ENCODE measurements at places on chromosomes 11 and 22. TPM values are rescaled to one million over a fixed set of nuclear protein-coding genes. Genes with fewer than 3 reads are reported as not detected.

- no peak for DNase-seq
Measured at GRCh38 chr11:1755692-1756561, 5.5 kb upstream of the IFITM10 start.

DNA sequence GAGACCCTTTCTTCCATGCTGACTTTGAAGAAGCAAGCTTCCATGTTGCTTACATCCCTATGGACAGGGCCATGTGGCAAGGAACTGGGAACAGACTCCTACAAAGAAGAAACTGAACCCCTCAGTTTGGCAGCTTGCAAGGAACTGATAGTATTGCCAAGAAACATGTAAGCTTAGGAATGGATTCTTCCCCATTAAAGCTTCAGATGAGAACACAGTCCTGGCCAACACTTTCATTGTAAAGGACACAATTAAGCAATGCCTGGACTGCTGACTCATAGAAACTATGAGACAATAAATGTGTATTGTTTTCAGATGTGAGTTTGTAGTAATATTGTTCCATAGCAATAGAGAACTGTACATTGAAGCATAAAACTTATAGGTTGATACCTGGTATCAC lies 82.4 kb downstream of the AASDHPPT start:
- no peak for DNase-seq

DNA sequence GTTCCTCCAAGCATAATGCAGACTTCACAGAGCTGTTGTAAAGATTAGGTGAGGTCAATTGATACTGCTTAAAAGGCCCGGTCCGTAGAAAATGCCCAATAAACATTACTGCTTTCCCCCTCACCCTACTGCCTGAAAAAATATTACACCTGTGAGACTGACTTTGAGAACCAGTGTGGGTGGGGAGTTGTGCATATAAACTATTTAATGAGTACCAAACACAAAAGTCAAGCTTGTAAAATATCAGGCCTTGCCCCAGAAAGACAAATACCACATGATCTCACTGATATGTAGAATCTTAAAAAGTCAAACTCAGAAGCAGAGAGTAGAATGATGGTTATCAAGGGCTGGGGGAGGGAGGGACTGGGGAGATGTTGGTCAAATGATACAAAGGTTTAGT lies 46.7 kb downstream of the C22orf42 start:
- no peak for DNase-seq

DNA sequence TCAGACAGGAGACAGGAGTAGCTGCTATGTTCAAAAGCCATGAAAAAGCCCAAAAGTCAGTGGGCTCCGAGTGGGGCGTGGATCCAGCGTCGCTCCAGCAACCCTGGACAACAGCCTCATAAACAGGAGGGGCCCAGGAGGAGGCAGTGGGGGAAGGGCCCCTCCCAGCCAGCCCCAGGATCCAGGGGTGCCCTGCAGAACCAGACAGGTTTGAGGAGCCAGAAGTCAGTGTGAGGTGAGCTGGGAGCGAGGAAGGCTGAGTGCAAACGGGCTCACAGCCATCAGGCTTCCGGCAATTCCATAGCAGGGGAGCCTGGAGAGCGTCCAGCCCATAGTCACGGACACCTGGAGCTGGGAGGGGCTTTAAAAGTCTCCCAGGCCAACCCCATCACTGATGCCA lies 217.7 kb downstream of the MN1 start:
- DNase-seq, result no peak

Gene WDR74
- total RNA-seq, result 136 TPM

Gene CHADL
- 0.40 TPM for total RNA-seq

Gene NXPE2
- total RNA-seq, result not detected

All from natural killer cell treated with Interleukin-12 subunit alpha and Interleukin-12 subunit beta and Interleukin-15 and Interleukin-18, amount 100 ng/mL, for 72 hours (primary cell).